Sigmoid colon (tissue), 7 donors: ENCODE measurements at places on chromosomes 5 and 9. TPM values are rescaled to one million over a fixed set of nuclear protein-coding genes. Genes with fewer than 3 reads are reported as not detected.

Gene ZNF474
- not detected for total RNA-seq

- H3K4me1 ChIP-seq: peaks cover 24% of the 10 kb centered on the region
- no peak overlapping the region for H3K4me3 ChIP-seq
- DNase-seq: no peak
- peak overlapping the region; percentile 84 for H3K27ac ChIP-seq
- no peaks in the 10 kb centered on the region for H3K27me3 ChIP-seq
Measured at GRCh38 chr5:59769832-59770231, 123.7 kb downstream of the PDE4D start.

GRCh38 chr5:124451721-124452383 is 294.6 kb downstream of the ZNF608 start:
- peaks cover 10% of the 10 kb centered on the region for H3K4me1 ChIP-seq
- H3K27ac ChIP-seq: no peak overlapping the region
- no peak overlapping the region for H3K4me3 ChIP-seq
- DNase-seq: no peak

DNA sequence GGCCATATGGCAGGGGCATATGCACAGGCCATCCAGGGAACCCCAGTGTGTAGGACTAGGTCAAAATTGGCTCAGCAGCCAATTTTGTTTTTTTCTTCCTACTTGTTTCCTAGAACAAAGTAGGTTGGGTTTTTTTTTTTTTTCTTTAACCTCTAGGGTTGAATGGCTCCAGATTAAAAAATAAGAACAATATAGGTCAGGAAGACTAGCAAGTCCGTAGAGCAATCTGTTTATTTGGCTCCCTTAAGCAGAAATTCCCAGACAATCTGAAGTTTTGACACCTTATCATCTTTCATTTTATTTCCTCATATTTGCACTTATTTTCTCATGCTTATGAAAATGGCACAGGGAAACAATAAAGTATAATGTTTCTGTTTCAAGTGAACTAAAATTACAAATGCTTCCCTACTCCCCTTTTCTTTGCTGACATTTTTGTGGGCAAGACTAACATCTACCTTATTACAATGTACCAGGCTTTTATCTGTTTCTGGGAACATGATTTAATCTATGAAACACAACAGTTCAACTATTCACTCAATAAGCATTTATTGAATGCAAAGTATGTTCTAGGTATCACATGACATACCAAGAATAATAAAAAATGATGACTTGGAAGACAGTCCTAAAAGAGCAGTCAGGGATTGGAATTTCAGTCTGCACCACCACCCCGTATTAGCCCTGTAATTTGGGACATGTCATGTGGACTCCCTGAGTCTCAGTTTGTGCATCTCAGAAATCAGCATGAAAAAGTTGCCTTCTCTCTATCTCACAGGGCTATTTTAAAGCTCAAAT is 30.5 kb downstream of the TLR4 start:
- H3K4me3 ChIP-seq: no peak overlapping the region
- no peaks in the 10 kb centered on the region for H3K27me3 ChIP-seq
- H3K4me1 ChIP-seq: no peaks in the 10 kb centered on the region
- no peaks in the 10 kb centered on the region for H3K36me3 ChIP-seq
- H3K27ac ChIP-seq: no peak overlapping the region

DNA sequence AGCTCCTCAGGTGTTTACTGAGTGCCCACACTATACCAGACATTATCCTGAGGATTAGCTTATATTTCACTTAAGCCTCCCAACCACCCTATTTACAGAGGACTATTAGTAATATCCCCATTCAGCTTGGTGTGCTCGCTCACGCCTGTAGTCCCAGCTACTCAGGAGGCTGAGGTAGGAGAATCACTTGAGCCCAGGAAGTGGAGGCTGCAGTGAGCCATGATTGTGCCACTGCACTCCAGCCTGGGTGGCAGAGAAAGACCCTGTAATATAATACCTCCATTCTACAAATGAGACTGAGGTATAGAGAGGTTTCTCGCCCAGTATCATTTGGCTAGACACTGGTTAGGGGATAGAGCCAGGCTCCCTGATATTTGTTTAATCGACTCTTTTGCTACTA is 18.0 kb upstream of the MATR3 start:
- H3K27ac ChIP-seq: no peak overlapping the region
- no peak for DNase-seq
- peaks cover under 1% of the 10 kb centered on the region for H3K36me3 ChIP-seq
- no peak overlapping the region for H3K4me3 ChIP-seq
- H3K4me1 ChIP-seq: peaks cover 28% of the 10 kb centered on the region

GRCh38 chr5:144880513-144880912 is 709.8 kb downstream of the KCTD16 start:
- H3K4me3 ChIP-seq: no peak overlapping the region
- no peaks in the 10 kb centered on the region for H3K36me3 ChIP-seq
- no peaks in the 10 kb centered on the region for H3K27me3 ChIP-seq
- no peak overlapping the region for H3K27ac ChIP-seq

DNA sequence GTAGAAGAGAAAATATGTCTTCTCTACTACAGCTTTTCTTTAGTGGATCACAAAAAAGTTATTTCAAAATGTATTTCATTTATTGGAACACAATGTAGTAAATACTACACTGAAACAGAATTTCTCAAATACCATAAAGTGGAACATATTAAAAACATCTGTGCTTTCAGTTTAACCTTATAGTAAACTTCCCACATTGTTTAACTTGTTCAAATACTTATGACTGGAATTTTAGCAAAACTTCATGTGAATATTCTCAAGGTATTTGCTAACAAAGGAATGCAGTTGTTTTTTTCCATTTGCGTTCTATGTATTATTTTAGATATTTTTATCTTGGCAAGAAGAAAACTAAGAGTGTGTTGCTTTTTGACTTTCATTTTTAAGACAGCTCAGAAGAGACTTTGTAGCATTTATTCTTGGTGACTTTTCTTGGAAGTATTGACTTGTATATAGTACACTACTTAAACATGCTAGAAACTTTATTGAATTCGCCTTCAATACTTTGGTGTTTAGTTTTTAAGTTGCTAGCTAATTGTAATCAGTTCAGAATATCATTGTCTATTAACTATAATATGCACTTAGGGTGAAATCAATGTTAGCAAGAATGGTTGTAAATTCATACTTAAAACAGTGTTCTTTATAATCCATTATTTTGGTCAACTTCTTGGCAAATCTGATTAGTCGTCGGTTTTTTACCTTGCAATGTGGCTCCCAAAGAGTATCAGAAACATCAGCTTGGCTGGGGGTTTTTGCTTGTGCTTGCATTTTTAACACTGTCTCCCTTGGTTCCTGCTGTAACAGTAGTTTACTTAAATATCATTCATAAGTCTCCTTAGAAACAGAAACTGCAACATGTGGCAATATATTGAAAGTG is 5.0 kb upstream of the RHOBTB3 start:
- peak overlapping the region; percentile 43 for H3K27ac ChIP-seq
- H3K36me3 ChIP-seq: no peaks in the 10 kb centered on the region
- no peak overlapping the region for H3K4me3 ChIP-seq
- DNase-seq: no peak
- peaks cover 15% of the 10 kb centered on the region for H3K4me1 ChIP-seq
